ENCODE measurements at places on chromosomes 2 and 18.

- no peak overlapping the region for H3K27ac ChIP-seq
- H3K27me3 ChIP-seq, result no peaks in the 10 kb centered on the region
- no peak for DNase-seq
- H3K4me1 ChIP-seq, result no peaks in the 10 kb centered on the region
- no peak overlapping the region for H3K4me3 ChIP-seq
- H3K36me3 ChIP-seq, result no peaks in the 10 kb centered on the region
These were observed 49.7 kb upstream of the CCDC85A start for GRCh38 chr2:56133931-56134629.

GRCh38 chr2:197453914-197454398 lies 604 bp downstream of the COQ10B start:
- H3K36me3 ChIP-seq, result no peaks in the 10 kb centered on the region
- peak overlapping the region; percentile 93 for H3K27ac ChIP-seq
- no peaks in the 10 kb centered on the region for H3K27me3 ChIP-seq
- peak; percentile 77 for DNase-seq

GRCh38 chr2:219452361-219453317 lies 18.0 kb downstream of the SPEG start:
- H3K27me3 ChIP-seq, result peaks cover 36% of the 10 kb centered on the region
- peak overlapping the region; percentile 83 for H3K27ac ChIP-seq
- peak; percentile 39 for DNase-seq
- H3K4me3 ChIP-seq, result no peak overlapping the region

- H3K27me3 ChIP-seq, result no peaks in the 10 kb centered on the region
- H3K4me3 ChIP-seq, result no peak overlapping the region
- peak overlapping the region; percentile 40 for H3K27ac ChIP-seq
- DNase-seq, result no peak
These were observed 767 bp upstream of the CCDC102B start for GRCh38 chr18:68796936-68797690.

DNA sequence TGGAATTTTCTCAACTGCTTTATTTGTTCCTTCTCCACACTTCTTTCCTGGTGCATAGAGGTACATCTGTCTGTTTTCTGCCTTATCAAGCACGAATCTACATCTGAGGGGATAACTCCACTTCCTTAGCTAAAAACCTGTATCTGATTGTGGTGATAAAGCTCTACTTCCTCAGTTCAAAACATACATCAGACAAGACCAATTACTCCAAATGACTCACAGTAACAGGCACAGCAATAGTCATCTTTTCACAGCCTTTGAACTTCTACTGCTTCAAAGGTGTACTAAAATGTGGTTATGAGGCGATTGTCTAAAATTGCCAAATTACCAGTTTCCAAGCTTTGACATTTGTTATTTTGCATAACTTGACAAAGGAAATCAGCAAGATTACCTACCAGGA lies 803.6 kb upstream of the ZEB2 start:
- no peak for DNase-seq
- no peak overlapping the region for H3K27ac ChIP-seq
- H3K36me3 ChIP-seq, result no peaks in the 10 kb centered on the region
- no peak overlapping the region for H3K4me3 ChIP-seq
- no peaks in the 10 kb centered on the region for H3K27me3 ChIP-seq
- H3K4me1 ChIP-seq, result no peaks in the 10 kb centered on the region

GRCh38 chr2:167944825-167945659 lies 302.4 kb downstream of the STK39 start:
- no peak overlapping the region for H3K4me3 ChIP-seq
- no peak for DNase-seq
- no peaks in the 10 kb centered on the region for H3K4me1 ChIP-seq
- no peaks in the 10 kb centered on the region for H3K27me3 ChIP-seq

DNA sequence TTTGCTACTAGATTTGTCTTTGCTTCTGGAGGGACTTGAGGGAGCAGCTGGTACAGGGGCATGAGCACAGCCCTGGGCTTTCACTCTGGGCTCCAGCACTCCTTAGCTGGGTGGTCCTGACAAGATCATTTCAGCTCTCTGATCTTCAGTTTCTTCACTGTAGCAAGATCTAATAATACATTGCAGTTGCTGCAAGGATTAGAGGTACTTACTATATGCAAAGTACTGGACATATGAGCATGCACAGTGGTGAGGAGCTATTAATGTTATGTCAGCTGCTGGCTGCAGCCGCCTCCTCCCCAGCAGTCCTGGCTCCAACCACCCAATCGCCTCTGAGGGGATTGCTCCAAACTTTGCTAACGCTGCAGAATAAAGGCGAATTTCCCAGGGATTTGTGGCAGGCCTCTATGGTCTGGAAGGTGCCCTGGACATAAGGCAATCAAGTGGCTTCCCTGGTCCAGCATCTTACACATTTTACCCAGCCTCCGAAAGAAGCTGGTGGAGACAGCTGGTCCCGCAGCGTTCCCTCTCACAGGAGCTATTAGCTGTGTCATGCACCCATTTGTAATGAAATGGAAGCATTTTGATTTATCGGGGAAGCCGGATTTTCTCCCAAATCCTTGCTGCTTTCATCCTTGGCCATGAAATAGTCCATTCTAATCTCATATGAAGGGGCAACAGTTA lies 96.7 kb downstream of the RHOB start:
- no peak overlapping the region for H3K27ac ChIP-seq
- H3K4me1 ChIP-seq, result no peaks in the 10 kb centered on the region
- H3K27me3 ChIP-seq, result no peaks in the 10 kb centered on the region
- no peak overlapping the region for H3K4me3 ChIP-seq
- no peaks in the 10 kb centered on the region for H3K36me3 ChIP-seq

- H3K27me3 ChIP-seq, result no peaks in the 10 kb centered on the region
- no peaks in the 10 kb centered on the region for H3K4me1 ChIP-seq
- H3K27ac ChIP-seq, result no peak overlapping the region
- H3K4me3 ChIP-seq, result no peak overlapping the region
These were observed 30.0 kb downstream of the FBXO36 start for GRCh38 chr2:229952256-229952835.

DNA sequence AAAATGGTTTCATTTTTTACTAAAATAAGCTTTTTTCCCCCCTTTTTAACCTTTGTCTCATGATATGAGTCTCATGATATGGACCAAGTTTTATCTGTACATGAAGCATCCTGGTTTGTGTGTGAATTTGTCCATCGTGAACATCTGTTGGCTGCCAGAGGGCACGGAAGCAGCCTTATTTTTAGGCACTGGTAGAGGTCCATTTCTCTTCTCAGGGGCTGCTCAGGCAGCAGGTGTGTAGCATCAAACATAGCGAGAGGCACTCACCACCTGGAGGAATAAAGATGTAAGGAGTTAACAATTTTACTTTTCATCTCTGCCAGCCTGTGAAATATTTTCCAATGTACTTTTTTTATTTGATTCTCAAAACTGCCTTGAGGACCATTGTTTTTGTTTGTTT lies 134.5 kb downstream of the RHBDD1 start:
- peak overlapping the region; percentile 46 for H3K27ac ChIP-seq
- no peaks in the 10 kb centered on the region for H3K36me3 ChIP-seq
- DNase-seq, result no peak
- no peaks in the 10 kb centered on the region for H3K4me1 ChIP-seq

- no peak for DNase-seq
- no peaks in the 10 kb centered on the region for H3K27me3 ChIP-seq
- no peak overlapping the region for H3K27ac ChIP-seq
- no peaks in the 10 kb centered on the region for H3K36me3 ChIP-seq
- H3K4me3 ChIP-seq, result no peak overlapping the region
- H3K4me1 ChIP-seq, result peaks cover 40% of the 10 kb centered on the region
These were observed 20.8 kb upstream of the CEP68 start for GRCh38 chr2:65035351-65035943.

DNA sequence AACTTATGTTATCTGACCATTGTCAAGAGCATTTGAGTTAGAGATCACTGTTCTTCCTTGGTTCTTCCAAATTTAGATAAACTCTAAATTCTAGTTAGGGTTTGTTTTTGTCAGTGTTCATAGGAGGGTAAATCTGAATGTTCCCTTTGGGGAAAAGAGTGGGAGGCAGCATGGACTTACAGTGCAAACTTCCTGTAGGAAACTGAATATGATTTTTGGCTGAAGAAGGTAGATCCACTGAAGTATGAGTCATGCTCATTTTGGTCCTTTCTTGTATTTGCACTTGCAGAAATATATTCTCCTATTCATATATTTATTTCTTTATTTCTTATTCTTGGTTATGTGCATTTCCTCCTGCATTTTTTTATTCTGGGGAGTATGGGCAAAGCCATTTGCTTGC lies 27.3 kb downstream of the CCDC85A start:
- H3K4me1 ChIP-seq, result no peaks in the 10 kb centered on the region
- H3K36me3 ChIP-seq, result no peaks in the 10 kb centered on the region
- no peak overlapping the region for H3K4me3 ChIP-seq
- no peak overlapping the region for H3K27ac ChIP-seq

- H3K4me1 ChIP-seq, result no peaks in the 10 kb centered on the region
- H3K27ac ChIP-seq, result no peak overlapping the region
- no peaks in the 10 kb centered on the region for H3K27me3 ChIP-seq
- DNase-seq, result no peak
These were observed 414.0 kb upstream of the FANCL start for GRCh38 chr2:58655152-58655551.

DNA sequence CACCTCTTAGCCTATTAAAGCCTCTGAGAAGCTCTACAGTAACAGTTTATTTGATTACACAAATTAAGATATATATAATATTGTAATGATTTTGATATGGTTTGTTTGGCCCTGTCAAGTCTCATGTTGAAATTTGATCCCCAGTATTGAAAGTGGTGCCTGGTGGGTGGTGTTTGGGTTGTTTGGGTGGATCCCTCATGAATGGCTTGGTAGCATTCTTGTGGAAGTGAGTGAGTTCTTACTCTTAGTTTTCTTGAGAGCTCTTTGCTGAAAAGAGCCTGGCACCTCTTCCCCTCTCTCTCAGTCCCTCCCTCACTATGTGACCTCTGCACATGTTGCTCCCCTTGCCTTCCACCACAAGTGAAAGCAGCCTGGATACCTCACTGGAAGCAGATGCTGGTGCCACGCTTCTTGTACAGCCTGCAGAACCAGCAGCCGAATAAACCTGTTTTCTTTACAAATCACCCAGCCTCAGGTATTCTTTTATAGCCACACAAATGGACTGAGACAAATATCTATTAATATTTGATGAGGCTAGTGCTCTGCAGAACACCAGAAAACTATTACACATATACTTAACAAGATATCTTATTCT lies 52.8 kb downstream of the SLC4A10 start:
- no peaks in the 10 kb centered on the region for H3K27me3 ChIP-seq
- H3K4me3 ChIP-seq, result no peak overlapping the region
- DNase-seq, result no peak
- no peaks in the 10 kb centered on the region for H3K4me1 ChIP-seq
- no peaks in the 10 kb centered on the region for H3K36me3 ChIP-seq

DNA sequence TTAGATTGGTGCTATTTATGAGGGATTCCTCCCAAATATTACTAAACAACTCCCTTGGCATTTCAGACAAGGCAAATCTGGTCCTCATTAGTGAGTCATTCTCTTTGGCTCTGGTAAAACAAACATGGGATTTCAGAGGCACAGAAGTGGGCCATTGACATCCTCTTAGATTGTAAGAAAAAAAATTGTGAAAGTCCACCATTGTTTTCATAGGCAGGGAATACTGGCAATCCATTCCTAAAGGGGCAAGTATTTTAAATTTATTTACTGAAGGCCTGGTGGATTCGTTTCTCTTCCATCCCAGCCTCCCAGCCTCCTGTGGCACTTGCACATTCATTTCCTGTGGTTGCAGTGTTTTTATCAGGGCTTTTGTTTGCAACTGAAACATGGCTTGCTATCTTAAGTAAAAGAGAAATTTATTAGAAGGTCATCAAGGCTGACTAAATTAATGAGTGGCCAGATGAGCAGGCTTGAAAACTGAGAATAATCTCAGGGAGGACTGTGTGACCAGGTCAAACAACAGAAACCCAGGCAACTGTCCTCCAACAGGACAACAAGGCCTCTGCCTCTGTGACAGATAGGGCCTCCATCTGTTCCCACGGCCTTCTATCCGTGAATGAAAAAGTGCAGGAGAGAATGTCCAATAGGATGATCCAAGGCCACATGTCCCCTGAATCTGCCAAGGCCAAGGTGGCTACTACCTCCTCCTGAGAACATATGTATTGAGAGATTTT lies 23.1 kb upstream of the TNFAIP6 start:
- no peaks in the 10 kb centered on the region for H3K4me1 ChIP-seq
- H3K27ac ChIP-seq, result no peak overlapping the region
- no peaks in the 10 kb centered on the region for H3K36me3 ChIP-seq
- DNase-seq, result no peak
- no peak overlapping the region for H3K4me3 ChIP-seq

GRCh38 chr18:31990823-31991222 lies 27.8 kb upstream of the RNF125 start:
- no peaks in the 10 kb centered on the region for H3K4me1 ChIP-seq
- H3K27me3 ChIP-seq, result no peaks in the 10 kb centered on the region
- H3K4me3 ChIP-seq, result no peak overlapping the region
- no peak overlapping the region for H3K27ac ChIP-seq

GRCh38 chr2:138059487-138060300 lies 95.4 kb downstream of the HNMT start:
- no peak overlapping the region for H3K4me3 ChIP-seq
- no peaks in the 10 kb centered on the region for H3K27me3 ChIP-seq
- H3K27ac ChIP-seq, result no peak overlapping the region
- H3K4me1 ChIP-seq, result no peaks in the 10 kb centered on the region
- H3K36me3 ChIP-seq, result no peaks in the 10 kb centered on the region
- no peak for DNase-seq

GRCh38 chr18:46623541-46623940 lies 33.5 kb downstream of the LOXHD1 start:
- no peak overlapping the region for H3K27ac ChIP-seq
- H3K27me3 ChIP-seq, result no peaks in the 10 kb centered on the region
- no peak for DNase-seq
- H3K4me3 ChIP-seq, result no peak overlapping the region

- H3K27me3 ChIP-seq, result no peaks in the 10 kb centered on the region
- H3K36me3 ChIP-seq, result no peaks in the 10 kb centered on the region
- no peak overlapping the region for H3K4me3 ChIP-seq
- H3K27ac ChIP-seq, result no peak overlapping the region
- DNase-seq, result no peak
- no peaks in the 10 kb centered on the region for H3K4me1 ChIP-seq
These were observed 408.2 kb upstream of the MYT1L start for GRCh38 chr2:2739231-2739795.

DNA sequence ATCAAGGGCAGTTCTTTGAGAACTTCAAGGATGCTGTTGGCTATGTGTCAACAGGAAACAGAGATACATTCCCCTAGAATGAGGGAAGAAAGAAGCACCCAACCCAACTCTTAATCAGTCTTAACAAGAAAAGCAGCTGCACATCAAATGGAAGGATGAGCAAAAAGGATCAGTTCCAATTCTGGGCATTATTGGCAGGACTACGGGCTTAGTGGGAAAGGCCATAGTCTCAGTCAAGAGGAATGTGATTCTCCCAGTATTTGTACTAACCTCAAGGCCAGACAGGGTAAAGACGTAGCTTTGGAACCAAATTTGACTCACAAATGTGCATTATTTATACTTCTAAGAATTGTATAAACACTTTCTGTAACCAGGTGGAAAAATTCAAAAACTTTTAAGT lies 18.2 kb downstream of the BMP10 start:
- no peaks in the 10 kb centered on the region for H3K27me3 ChIP-seq
- no peaks in the 10 kb centered on the region for H3K4me1 ChIP-seq
- H3K27ac ChIP-seq, result no peak overlapping the region
- H3K36me3 ChIP-seq, result no peaks in the 10 kb centered on the region
- no peak overlapping the region for H3K4me3 ChIP-seq
- DNase-seq, result no peak

Measured in transverse colon (tissue), 4 donors.